ENCODE measurements at places on chromosomes 7 and 10.
A peak's percentile ranks its signal among the peaks of the same experiment; 100 is the strongest.

GRCh38 chr7:158811461-158811860 lies 17.8 kb downstream of the ESYT2 start:
- DNase-seq, result peak; percentile 55

DNA sequence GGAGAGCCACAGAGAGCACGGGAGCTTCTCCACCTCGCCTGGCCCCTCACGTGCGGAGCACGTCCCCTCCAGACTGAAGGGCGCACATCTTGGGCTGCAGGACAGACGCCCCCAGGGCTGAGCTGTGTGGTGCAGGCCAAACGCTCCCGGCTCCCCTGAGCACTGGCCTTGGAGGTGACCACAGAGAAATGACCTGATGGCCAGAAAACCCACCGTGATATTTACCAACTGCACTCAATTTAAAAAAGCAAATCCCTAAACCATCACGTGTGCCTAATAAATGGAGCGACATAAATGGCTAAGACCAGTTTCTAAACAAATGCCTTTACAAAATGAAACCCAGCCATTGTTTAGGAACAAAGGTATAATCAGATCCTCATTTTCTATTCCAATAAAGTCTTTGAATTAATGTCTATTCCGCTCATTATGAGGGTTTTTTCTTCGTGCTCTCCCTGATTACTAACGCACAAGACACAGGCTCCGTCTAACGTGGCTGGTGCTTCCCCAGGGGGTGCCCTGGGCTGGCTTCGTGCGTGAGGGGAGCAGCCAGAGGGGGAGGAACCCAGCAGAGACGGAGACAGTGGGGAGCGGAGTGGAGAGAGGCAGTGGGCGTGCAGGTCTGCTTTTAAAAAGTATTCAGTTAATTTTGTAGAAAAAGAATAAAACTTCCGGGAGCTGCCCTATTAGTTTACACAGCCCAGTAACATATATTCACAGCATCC lies 190.3 kb downstream of the DNAJB6 start:
- DNase-seq, result no peak

- DNase-seq, result no peak
These were observed 877.6 kb upstream of the AUTS2 start for GRCh38 chr7:68720697-68721096.

GRCh38 chr7:140330128-140330527 lies 68.2 kb downstream of the SLC37A3 start:
- no peak for DNase-seq

GRCh38 chr10:18414061-18414460 lies 237.3 kb downstream of the NSUN6 start:
- DNase-seq, result no peak

DNA sequence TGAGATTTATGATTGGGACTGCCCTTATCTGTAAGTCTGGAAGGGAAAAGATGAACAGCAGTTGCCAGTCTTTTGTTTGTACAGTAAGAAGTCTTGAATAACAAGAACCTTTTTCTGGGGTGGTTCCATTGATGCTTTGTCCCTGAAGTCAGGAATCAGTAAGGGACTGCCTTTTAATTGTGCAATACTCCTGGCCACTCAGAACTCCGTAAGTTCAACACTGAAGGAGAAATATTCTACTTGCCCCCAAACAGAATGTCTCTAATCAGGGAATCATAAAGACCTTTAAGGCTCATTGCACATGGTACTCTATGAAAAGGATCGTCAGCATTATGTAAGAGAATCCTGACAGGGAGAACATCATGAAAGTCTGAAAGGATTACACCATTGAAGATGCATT lies 361.4 kb downstream of the EXOC4 start:
- DNase-seq, result no peak

DNA sequence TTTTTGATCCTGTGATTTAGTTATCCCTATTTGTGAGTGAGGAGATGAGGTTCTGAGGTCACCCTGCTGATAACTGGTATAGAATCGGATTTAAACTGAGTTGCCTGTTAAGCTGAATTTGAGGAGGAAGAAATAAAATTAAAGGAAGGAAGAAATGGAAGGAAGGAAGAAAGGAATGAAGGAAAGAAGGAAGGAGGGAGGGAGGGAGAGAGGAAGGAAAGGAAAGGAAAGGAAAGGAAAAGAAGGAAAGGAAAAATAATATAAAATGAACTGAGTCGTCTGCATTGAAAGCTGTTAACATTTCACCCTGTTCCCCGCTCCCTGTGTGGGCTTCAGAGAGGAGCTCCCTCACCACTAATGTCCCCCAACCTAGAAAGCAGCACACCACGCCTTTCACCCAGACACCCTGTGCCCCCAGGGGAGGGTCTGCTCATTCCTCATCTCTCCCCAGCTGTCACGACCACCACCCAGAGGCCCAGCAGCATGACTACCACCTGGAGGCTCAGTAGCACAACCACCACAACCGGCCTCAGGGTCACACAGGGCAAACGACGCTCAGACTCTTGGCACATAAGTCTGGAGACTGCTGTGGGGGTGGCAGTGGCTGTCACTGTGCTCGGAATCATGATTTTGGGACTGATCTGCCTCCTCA lies 16.3 kb downstream of the PILRA start:
- DNase-seq, result no peak

GRCh38 chr10:61964949-61965702 lies 63.6 kb downstream of the ARID5B start:
- DNase-seq, result no peak

- no peak for DNase-seq
These were observed 38.9 kb upstream of the CTBP2 start for GRCh38 chr10:125199270-125199669.
